ENCODE measurements at places on chromosomes 2 and 18.
A peak's percentile ranks its signal among the peaks of the same experiment; 100 is the strongest.

GRCh38 chr2:49656853-49657252 lies 502.5 kb upstream of the FSHR start:
- DNase-seq: no peak

- no peak for DNase-seq
Measured at GRCh38 chr2:149877913-149878312, 290.3 kb upstream of the MMADHC start.

DNA sequence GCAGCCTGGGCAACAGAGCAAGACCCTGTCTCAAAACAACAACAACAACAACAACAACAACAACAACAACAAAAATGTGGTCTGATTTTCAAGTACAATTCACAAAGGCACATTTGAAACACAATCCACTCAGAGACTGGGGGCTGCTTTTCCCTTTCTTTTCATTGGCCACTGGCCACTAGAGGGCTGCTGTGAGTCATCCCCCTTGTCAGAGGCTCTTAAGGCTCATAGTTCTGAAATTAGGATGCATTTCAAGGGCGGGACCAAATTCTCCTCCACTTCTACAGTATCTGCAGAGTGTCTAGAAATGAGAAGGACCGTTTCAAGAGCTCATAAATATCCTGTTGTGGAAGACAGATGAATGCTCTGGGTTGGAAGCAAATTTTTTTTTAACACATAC lies 285.4 kb downstream of the NRXN1 start:
- peak; percentile 76 for DNase-seq

GRCh38 chr18:39596221-39596620 lies 2030.6 kb upstream of the CELF4 start:
- no peak for DNase-seq

GRCh38 chr2:185608799-185609198 lies 129.8 kb upstream of the FSIP2 start:
- DNase-seq: peak; percentile 40

DNA sequence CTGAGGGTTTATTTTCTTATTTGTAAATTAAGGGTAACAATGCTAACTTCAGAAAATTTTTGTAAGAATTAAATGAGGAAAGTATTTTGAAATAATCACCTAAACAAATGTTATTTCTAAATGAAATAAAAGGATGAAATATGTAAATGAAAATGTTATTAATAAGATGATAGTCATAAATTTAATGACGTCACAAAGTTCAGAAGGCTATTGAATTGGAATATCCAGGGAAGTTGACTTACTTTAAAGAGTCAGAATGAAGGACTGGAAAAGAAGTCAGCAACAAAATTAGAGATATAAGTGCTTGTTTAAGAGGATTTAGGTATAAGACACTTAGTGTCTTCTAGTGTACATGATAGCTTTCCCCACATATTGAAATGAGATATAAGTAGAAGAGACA lies 732.6 kb upstream of the CDH7 start:
- DNase-seq: no peak

DNA sequence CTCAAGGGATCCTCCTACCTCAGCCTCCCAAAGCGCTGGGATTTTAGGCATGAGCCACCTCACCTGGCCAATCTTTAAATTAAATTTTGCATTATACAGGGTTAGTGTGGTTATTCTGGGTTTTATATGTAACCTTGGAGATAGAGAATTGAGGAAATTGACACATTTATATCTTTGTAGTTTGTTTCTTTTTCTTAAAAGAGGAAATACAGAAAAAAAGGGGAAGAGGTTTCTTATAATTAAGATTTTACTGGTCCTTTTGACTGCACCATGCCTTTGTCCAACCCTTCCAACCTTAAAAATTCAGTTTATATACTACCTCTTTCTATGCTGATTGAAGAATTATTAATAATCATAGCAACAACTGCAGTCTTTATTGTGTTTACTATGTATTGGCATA lies 210.1 kb upstream of the STON1 start:
- no peak for DNase-seq

DNA sequence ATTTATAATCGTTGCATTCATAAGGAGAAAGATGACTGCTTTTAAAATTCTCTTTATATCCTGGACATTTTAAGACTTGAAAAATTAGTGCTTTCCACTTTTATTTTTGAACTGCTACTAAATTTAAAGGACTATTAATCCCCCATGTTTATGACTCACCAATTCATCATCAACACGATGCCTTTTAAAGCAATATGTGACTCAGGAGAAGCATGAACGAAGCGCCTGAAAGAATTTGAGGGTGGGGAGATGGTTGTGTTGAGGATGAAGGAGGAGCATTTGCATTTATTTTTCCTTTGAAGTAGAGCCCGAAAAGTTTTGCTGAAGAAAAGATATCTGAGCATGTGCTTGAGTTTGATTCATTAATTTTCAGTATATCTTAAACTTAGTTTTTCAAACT lies 192.2 kb upstream of the LRRTM1 start:
- no peak for DNase-seq

- DNase-seq: no peak
Measured at GRCh38 chr18:79713341-79713740, 33.7 kb downstream of the CTDP1 start.

DNA sequence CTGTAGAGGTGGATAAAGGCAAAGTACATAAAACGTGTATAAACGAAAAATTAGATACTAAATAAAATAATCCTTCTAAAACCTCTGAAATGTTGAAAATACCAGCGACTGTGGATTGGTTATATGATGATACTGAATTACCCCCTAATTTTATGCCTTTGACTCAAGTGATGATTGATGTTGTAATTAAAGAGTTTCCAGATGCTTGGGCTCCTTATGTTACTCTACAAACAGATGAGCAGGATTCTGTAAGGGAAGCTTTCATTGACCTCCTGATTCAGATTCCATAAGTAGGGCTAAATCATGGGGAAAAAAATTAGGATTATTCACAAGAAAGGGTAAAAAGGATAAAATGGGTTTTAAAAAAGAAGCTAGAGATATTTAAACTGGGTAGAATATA lies 418.2 kb upstream of the SLC39A10 start:
- DNase-seq: no peak

DNA sequence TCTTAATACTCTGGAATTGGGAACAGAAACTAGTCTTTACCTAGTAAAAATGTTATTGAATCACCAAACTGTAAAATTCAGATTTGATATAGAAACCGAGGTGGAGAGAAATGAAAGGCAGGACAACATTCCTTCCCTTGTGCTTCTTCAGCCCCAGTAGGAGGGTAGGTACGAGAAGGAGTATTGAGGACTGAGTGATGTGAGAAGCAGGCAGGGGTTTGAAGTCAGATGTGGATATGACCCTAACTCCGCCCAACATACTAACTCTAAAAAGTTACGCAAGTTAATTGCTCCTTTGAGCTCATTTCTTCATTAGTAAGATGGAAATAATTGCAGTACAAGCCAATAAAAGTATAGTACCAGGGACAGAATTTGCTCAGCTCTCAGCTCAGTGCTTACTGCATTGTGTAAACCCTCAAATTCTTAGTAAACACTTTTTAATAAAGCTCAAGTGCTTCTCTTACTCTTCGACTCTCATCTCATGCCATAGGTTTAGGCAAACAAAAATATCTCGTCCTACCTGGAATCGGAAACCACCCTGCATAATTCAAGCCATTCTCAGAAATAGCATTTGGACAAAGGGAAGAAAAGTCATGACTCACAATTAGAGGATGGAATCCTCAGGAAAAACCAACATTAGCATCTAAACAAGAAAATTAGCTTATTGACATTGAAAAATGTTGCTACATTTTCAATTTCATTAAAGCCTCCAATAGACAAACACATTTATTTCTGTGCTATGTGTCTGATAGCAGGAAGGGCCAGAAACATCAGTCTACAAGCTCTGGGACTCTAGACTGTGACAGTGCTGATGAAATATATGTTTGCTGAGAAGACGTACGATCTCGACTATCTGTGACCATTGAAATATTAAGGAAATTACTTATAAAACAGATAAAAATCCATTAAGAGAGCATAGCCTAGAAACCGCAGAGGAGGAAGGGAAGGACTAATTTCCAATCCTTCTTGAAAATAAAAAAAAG lies 161.3 kb downstream of the HNMT start:
- no peak for DNase-seq

DNA sequence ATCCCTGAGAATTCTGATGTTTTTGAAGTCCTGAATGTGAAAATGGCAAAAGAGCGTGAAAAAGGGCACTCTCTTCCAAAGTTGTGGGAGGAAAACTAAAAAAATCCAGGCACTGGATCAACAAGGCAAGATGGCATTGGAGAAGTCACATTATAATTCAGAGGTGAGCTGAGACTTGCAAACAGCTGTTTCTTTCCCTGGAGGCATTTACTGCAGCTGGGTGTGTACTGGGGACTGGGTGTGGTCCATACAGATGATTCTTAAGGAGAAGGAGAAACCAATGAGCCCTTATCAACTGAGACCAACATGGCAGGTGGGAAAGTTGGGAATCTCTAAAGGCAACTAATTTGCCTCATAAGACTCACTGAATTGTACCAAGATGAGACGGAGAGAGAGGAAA lies 313.9 kb downstream of the TRIB2 start:
- no peak for DNase-seq

GRCh38 chr18:72985686-72986085 lies 117.9 kb upstream of the NETO1 start:
- no peak for DNase-seq

DNA sequence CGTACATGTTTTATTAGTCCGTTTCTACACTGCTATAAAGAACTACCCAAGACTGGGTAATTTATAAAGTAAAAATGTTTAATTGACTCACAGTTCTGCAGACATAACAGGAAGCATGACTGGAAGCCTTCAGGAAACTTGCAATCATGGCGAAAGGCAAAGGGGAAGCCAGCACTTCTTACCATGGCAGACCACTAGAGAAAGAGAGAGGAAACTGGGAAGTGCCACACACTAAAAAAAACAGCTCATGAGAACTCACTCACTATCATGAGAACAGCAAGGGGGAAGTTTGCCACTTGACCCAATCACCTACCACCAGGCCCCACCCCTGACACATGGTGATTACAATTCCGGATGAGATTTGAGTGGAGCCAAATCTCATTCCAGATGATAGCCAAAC lies 466.2 kb downstream of the IRS1 start:
- DNase-seq: no peak

- DNase-seq: no peak
Measured at GRCh38 chr2:46097714-46098480, 199.3 kb upstream of the EPAS1 start.

- peak; percentile 81 for DNase-seq
Measured at GRCh38 chr2:213251618-213252017, 32.6 kb upstream of the SPAG16 start.

DNA sequence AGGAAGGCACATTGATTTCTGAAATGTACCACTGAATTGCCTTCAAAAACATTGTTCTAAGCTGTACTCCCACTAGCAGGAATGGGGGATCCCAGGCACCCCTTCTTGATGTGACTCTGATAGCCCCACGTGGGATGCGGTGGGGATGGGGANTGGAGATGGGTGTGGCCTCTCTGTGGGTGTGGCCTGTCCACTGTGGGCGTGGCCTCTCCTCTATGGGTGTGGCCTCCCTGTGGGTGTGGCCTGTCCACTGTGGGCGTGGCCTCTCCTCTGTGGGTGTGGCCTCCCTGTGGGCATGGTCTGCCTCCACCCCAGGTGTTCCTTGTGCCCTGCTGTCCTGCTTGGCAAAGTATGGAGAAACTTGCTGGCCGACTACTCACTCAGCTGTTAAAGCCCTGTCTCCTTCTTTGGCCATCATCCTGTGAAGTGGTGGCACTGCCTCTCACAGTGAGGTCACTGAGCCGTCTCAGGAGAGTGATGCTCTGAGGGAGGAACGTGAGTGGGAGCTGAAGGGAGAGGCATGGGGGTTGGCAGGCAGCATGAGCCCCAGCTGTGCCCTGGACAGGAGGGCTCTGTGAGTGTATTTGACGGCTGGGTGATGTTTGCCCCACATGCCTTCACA lies 6.7 kb upstream of the PARD6G start:
- DNase-seq: peak; percentile 39

DNA sequence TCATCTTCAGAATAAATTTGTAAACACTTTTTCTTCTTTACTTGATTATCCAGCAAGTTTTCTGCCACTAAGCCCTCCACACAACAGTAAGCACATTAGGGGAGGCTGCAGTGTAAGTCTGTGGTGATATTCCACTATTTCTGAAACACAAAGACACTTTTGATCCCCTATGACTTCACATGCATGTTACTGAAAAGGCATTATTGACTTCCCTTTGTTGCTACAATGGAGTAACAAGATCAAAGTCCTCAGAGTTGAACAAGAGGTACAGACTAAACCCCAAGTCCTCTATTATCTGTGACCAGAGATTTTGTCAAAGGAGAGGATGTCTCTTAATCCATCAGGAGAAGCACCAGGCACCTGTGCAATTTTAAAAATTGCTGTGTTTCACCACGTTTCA lies 157.9 kb downstream of the CD226 start:
- no peak for DNase-seq

- DNase-seq: no peak
Measured at GRCh38 chr2:84999553-84999955, 28.6 kb downstream of the KCMF1 start.

GRCh38 chr2:152740743-152741328 lies 22.4 kb downstream of the ARL6IP6 start:
- peak; percentile 82 for DNase-seq

GRCh38 chr2:41963661-41964525 lies 83.9 kb upstream of the PKDCC start:
- no peak for DNase-seq

DNA sequence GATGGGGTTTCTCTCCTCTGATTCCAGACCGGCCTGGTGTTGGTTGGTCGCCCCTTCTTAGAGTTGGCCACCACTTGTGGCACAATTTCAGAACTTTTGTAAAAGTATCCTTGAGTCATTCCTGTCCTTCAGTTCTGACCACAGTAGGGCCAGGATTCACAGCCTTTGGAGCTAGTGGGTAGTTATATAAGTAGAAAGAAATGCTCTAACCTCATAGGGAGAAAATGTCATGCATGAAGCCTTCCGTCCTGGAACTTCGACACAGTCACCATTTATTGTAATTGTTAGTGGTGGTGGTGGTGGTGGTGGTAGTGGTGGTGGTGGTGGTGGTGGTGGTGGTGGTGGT lies 65.4 kb downstream of the EPAS1 start:
- no peak for DNase-seq

GRCh38 chr2:237588044-237588696 lies 2.4 kb downstream of the RAB17 start:
- DNase-seq: no peak

DNA sequence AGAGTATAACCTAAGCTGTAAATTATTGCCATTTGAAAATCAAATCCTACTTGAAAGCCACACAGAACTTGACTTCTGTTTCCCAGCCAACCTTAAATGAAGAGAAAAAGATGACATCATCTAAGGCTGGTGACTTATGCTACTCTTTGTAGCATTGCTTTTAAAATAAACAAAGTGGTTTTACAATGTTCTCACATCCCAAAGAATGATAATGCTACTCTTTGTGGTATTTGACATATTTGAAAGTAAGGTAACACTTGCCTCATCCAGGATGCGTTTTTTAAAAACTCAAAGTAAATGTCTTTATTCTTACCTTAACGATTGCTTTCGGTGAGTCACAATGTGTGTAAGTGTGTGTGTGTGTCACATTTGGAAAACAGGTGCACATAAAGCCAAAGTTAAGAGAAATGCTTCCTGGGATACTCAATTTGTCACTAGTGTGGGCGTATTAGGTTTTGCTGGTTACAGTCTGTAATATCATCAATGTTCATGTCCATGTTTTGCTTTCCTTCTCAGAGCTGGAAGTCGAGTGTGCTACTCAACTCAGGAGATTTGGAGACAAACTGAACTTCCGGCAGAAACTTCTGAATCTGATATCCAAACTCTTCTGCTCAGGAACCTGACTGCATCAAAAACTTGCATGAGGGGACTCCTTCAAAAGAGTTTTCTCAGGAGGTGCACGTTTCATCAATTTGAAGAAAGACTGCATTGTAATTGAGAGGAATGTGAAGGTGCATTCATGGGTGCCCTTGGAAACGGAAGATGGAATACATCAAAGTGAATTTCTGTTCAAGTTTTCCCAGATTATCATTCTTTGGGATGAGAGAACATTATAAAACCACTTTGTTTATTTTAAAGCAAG lies 2.6 kb downstream of the PMAIP1 start:
- peak; percentile 47 for DNase-seq
